ENCODE measurements at places on chromosomes 16 and 17.

GRCh38 chr16:87635541-87636049, 33.3 kb downstream of the JPH3 start:
- peak; percentile 68 for DNase-seq

DNA sequence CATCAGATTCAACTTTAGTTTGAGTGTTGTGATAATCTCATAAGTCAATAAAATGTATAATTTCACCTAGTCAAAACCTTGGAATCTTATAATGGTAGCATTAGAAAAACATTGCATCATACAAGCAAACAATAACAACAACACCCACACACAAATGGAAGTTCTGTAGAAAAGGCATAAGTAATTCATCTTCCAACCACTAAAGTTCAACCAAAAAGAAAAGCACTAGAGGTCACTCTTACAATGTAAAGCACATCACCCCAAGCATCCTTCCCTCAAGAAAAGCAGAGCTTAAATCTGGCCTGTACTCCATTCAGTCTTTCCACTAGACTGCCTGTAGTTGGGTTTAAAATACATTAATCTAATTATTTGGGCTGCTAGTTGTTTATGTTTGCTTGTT, 1.8 kb downstream of the CNTNAP4 start:
- peak; percentile 39 for DNase-seq

DNA sequence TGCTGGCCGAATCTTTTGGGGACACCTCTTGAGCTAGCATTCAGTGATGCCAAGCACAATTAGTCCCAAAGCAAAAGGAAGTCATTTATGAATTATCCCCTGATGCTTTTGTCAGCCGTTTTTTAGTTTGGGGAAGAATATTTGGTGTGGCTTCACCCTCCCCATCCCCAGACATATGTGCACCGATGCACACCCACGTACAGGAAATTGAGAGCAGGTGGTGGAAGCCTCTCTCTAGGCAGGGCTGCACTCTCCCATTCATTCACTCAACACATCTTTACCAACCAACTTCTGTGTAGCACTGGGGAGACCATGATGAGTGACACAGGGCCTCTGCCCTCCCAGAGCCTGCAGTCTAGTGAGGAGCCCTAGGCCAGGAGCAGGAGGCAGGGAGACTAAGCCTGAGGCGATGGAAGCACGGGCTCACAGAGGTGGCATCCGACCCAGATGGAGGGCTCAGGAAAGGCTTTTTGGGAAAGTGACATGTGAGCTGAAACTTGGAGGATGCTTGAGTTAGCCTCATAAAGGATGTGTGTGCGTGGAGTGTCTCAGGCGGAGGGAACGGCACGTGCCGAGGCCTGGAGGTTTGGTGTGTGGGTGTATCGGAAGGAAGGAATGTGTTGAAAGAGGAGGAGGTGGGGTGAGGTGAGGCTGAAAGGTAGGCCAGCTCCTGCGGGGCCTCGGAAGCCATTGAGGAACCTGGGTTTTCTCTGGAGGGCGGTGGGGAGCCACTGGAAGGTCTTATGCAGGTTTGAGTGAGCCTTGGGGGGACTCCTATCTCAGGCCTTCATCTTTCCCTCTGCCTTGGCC, 43.8 kb downstream of the PSME3IP1 start:
- no peak for DNase-seq

- no peak for DNase-seq
These were observed 25.0 kb upstream of the ZNF750 start for GRCh38 chr17:82864713-82865248.

DNA sequence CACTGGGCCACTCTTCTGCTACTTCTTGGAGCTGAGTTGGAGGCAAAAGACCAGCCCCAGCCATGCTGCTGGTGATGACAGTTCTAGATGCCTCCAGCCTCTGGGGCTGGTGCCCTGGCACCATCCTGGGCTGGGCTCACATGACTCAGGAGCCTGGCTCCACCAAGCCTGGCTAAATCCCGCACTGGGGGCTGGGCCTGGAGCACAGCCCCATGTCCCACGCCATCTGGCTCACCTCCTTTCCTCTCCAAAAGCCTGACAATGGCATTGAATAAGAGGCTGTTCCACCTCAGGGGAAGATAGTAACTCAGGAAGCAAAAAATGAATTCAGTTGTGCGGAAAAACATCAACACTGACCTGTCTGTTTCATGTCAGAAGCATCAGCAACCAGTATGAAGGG, 45.1 kb upstream of the MTSS2 start:
- DNase-seq = no peak

DNA sequence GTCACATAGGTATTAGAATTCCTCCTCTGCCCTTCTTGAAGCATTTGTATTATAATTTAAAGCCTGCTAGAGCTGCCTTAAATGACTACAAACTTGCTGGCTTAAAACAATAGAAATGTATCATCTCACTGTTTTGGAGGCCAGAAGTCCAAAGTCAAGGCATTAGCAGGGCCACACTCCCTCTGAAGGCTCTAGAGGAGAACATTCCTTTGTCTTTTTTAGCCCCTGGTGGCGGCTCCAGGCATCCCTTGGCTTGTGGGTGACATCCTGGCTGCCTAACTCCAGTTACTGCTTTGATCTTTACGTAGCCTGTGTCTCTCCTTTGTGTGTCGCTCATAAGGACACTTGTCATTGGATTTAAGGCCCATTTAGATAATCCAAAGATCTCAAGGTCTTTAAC, 186.6 kb upstream of the SALL1 start:
- peak; percentile 49 for DNase-seq

GRCh38 chr17:73851091-73851490, 206.8 kb upstream of the SDK2 start:
- DNase-seq = no peak
